Endodermal cell (in vitro differentiated cells): ENCODE measurements at places on chromosomes 3 and 15. TPM values are rescaled to one million over a fixed set of nuclear protein-coding genes. Genes with fewer than 3 reads are reported as not detected.

DNA sequence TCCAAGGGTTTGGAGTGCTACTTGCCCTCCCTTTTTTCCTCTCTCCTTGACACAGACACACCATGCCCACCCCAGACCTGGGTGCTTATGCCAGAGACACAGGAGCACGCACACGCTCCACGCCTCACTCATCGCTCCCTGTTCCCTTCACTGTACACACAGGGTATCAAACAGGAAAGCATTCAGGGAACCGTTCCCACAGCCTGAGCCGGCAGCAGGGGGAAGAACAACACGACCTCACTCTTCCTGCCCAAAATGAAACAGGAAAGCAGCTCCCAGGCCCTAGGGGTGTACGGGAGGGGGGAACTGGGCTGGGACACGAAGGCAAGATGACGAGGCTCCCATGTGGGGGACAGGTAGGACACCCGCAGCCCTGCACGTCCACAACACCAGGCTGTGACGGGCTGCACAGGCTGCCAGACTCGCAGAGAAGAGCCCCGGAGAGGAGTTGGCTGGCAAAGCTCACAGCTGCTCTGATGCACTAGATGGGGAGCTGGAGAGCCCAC is 11.2 kb downstream of the DLL4 start:
- no peak for DNase-seq

DNA sequence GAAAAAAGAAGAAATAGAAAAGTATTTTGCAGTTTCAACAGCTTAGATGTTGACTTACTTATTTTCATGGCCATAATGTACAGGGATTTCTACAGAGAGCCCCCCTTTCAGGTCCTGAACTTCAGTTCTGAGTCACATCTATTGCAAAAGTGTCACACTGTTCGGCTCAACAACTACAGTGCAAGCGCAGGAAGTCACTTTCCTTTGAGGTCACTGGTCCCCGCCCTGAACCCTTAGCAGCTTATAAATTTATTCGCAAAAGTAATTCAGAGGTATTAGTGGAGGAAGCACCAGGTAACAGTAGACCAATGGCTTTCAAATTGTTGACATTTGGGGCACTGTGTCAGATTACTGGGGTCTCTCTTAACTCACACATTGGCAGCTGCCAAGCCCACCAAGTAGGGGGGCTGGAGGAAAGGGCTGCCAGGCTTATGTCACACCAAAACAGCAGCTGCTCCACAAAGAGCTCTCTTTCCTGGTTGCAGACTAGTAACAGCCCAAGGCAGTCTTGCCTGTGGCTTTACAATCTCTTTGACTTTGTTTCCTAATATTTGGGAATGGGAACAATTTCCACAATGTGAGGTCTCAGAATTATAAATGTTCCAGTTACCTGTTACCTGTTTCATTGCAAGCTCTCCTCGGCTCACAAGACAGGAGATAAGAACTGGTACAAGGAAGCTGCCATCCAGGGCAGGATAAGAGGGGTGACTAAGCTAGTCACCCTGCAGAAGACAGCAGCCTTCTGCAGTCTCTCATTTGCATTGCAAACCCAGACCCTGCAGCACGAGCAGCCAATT is 130.2 kb upstream of the STRIT1 start:
- DNase-seq = peak; percentile 61

CFAP44 gene
- total RNA-seq = 0.66 to 1.7 TPM (median 1.1 TPM) in 3 replicates

GRCh38 chr3:115784739-115785536 is 161.6 kb downstream of the GAP43 start:
- peak; percentile 48 for DNase-seq

DNA sequence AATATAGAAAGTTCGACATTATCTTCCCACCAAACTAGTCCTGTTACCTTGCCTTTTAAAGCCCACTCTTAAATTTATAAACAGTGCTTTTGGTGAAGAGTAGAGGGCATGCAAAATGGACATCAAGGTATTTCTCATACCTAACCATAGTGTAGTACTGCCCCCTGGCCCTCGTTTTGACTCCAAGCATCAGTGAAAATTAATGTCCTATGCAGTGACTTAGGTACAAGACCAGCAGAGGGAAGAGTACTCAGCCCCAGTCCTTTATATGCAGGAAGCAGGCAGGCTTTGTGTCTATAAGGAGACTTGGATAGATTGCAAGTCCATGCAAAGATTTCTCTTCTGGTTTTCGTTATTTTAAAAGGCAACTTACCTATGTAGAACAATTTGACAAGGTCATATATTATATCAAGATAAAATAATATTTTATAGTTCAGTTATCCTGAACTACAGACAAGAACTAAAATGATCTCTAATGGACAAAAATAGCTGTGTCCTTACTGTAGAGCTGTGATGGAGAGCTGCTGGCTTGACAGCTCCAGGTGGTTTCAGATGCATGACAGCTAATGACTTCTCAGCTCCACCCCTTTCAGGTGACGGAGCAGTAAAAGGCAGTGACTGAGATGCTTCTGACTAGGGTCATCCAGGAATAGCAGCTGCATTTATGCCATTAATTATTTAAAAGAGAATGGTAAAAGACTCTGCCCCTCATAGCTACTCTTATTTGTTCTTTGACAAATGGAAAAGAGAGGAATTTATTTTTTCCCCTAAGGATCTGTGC is 646.1 kb downstream of the SQOR start:
- peak; percentile 72 for DNase-seq

DNA sequence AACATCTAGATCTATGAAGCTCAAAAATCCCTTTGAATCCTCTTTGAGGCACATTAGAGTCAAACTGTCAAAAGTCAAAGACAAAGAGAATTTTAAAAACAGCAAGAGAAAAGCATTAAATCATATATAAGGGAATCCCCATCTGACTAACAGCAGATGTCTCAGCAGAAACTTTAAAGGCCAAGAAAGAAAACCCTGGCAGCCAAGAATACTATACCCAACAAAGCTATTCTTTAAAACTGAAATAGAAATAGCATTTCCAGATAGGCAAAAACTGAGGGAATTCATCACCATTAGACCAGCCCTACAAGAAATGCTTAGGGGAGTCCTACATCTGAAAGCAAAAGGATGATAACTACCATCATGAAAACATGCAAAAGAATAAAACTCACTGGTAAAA is 211.2 kb upstream of the PDZRN3 start:
- DNase-seq = no peak

GRCh38 chr15:69573815-69574475 is 121.3 kb downstream of the RPLP1 start:
- no peak for DNase-seq

SEC22C gene
- 33.3 and 35.2 TPM in 2 replicates for total RNA-seq

GOLGA6L10 gene
- total RNA-seq = 6.5 to 10.4 TPM (median 7.5 TPM) in 3 replicates

SLC6A1 gene
- 0.42 to 1.3 TPM (median 0.80 TPM) in 3 replicates for total RNA-seq

GRCh38 chr3:51379301-51379700 is 5.8 kb upstream of the MANF start:
- DNase-seq = no peak

GRCh38 chr3:27147215-27147614 is 222.0 kb downstream of the NEK10 start:
- no peak for DNase-seq

DNA sequence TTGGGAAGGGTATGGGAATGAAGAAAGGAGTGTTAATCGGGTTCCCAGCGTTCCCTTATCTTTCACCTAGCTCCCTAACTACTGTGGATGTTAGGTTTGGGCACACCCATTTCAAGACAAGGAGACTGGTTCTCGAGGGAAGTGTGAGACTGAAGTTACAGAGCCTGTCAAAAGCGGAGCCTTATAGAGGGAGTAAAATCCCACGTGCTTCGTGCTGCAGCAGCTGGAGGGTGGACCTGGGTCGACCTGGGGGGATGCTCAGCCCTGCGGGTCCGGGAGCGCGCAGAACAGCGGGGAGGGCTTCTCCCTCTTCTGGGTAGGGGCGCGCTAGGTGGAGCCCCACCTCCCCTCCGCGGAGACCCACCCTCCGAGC is 314 bp upstream of the TMED3 start:
- DNase-seq = no peak

DNA sequence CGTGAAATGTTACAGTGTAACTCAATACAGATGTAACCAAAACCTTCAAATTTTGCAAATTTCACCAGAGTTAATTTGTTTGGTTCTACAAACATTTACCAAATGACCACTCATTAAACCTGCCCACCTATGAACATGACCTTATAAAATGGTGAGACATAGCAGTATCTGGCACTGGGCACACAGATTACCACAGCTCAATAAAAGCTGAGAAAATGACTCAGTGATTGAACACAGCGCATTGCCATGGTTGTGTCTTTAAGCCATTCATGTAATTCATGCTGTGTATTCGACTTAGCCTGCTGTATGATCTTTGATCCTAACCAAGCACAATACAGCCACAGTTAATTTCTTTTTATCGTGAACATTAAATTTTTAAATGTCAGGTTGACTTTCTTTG is 11.3 kb downstream of the PPARG start:
- DNase-seq = no peak

- no peak for DNase-seq
These were observed 22.7 kb upstream of the ZBTB20 start for GRCh38 chr3:115169808-115170207.
